Endodermal cell (in vitro differentiated cells): ENCODE measurements at places on chromosomes 6 and 20. TPM values are rescaled to one million over a fixed set of nuclear protein-coding genes. Genes with fewer than 3 reads are reported as not detected.
A peak's percentile ranks its signal among the peaks of the same experiment; 100 is the strongest.

PRR18 gene
- total RNA-seq = 0.09 and 0.11 TPM in 2 replicates

DNA sequence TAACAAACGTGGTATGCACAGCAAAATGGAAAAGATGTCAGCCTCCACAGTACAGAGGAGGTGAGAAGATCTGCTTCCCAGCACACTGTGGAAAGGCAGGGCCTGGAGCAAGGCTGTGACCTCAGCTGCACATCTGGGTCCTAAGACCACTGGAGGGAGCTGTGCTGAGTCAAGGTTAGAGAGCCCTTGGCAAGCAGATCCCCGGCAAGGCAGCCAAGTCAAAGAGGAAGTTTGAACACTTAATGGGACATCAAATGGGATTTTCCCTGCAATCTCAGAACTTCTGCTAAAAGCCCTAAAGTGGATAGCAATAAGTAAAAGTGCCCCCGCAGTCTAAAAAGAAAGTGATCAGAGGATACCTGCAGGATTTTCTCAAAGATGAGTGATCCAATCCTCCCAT is 39.5 kb downstream of the UNC5CL start:
- peaks cover 19% of the 10 kb centered on the region for H3K4me1 ChIP-seq
- peak; percentile 91 for DNase-seq
- H3K4me3 ChIP-seq = no peak overlapping the region
- H3K27ac ChIP-seq = no peak overlapping the region
- H3K27me3 ChIP-seq = no peaks in the 10 kb centered on the region

DNA sequence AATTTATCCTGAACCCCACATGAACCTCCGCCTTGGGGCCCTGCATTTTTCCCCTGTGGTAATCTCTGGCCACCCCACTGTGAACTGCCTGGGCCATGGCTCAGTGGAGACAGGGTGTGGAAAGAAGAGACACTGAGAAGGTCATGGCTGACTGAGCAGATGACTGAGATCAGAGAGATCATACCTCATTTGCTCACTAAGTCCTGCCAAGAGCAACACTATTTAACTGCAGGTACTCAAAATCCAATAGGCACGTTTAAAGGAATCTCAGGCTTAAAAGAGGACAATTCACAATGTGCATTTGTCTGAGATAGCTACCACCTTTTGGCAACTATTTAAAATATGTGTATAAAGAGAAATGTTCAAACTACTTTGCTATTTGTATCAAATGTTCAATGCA is 305.0 kb downstream of the GMDS start:
- no peaks in the 10 kb centered on the region for H3K4me1 ChIP-seq
- H3K27me3 ChIP-seq = no peaks in the 10 kb centered on the region
- H3K4me3 ChIP-seq = no peak overlapping the region
- no peak for DNase-seq
- no peaks in the 10 kb centered on the region for H3K36me3 ChIP-seq

SLPI gene
- total RNA-seq = not detected in 3 replicates

SLC22A7 gene
- total RNA-seq = not detected in 3 replicates

DNA sequence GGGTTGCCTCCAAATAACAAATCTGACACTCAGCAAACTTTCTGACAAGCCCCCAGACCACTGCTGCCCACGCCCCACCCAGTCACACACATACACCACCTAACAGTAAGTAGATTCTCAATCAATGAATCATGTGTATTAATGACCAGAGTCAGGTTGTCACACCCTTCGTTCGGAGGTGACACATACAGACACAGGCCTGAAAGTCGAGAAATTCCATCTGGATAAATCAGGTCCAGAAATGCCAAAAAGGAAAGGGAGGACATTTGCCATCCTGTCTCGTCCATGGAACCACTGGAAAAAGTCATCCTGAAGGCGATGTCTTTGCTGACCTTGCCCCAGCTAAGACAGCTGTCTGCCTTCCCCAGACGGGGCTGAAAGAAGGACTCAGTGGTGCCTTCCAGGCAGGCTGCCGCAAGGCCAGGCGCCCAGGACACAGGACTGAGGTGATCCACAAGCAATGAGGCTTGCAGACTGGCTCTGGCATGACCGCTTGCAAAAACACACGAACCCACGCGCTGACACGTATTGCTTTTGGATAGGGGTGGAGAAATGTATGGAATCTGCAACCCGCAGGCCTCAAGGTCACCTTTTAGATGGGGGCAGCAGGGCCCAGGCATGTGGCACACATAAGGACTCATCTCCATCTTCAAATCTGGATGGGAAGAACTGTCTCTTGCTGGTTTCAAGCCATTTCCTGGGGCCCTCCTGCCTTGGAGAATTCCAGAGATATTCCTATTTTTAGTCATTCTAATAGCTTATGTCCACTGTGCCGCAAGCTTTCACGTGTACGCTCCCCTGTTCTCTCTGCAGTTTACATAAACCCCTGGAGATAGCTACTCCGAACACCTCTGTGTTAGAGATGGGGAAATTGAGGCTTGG is 9.0 kb downstream of the NFATC2 start:
- DNase-seq = no peak
- H3K4me1 ChIP-seq = no peaks in the 10 kb centered on the region
- no peaks in the 10 kb centered on the region for H3K36me3 ChIP-seq
- no peak overlapping the region for H3K4me3 ChIP-seq

MAP7 gene
- total RNA-seq = 34.7 to 47.2 TPM (median 42.4 TPM) in 3 replicates
